Progenitor cell of endocrine pancreas (in vitro differentiated cells): ENCODE measurements at places on chromosomes 2 and 18.

- no peak for DNase-seq
Measured at GRCh38 chr2:69335311-69335710, 51.7 kb downstream of the GFPT1 start.

GRCh38 chr2:55140316-55141219 lies 90.3 kb upstream of the RTN4 start:
- DNase-seq: no peak

DNA sequence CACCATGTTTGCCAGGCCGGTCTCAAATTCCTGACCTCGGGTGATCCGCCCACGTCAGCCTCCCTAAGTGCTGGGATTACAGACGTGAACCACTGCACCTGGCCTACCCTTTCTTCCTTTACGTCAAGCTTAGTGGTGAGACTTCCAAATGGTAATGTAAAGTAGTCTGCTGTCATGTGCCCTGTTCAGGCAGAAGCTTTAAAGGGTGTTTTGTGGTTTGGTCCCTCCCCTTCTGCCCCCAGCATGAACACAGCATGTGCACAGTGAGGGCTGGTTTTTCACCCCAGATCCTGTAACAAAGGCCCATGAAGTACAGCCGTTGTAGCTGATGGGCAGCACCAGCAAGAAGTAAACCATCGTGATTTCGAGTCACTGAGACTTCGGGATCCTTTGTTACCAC lies 2.7 kb upstream of the DTYMK start:
- no peak for DNase-seq

GRCh38 chr2:166148500-166149400 lies 20.9 kb upstream of the SCN1A start:
- DNase-seq: no peak

DNA sequence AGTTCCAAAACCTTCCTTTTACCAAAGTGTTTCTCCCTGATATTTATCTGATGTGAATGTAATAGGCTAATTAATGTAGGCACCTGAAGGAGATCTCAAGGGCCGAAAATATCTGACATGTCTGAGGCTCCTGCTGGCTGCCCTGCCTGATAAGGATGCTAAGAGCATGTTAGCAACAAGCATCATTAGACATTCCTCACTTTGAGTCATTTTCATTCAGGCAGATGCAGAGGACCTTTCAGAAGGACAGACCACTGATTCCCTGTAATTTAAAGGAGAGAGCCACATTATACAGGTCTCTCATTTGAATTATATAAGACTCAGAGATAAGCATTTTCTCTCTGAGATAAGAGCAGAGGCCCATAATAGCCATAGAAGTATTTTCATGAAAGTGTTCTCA lies 222.4 kb upstream of the NCKAP5 start:
- no peak for DNase-seq

DNA sequence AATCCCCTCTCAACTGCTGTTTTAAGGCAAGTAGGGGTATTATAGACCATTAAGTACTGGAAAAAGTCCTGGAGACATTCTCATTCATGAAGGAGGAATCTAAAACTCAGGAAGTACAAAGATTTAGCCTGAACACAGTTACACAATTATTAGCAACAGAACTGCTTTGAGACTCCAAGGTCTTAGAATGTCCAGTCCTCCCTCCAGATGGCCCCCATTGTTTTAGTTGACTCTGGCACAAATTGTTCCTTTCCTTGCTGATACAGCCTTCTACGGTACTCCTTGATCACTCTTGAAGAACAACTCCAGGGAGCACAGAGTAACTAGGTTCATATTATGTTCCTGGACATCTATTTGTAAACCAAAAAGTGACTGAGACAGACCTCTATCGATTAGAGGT lies 210.1 kb upstream of the RND3 start:
- no peak for DNase-seq

GRCh38 chr2:63425606-63426005 lies 162.7 kb downstream of the WDPCP start:
- DNase-seq: no peak

DNA sequence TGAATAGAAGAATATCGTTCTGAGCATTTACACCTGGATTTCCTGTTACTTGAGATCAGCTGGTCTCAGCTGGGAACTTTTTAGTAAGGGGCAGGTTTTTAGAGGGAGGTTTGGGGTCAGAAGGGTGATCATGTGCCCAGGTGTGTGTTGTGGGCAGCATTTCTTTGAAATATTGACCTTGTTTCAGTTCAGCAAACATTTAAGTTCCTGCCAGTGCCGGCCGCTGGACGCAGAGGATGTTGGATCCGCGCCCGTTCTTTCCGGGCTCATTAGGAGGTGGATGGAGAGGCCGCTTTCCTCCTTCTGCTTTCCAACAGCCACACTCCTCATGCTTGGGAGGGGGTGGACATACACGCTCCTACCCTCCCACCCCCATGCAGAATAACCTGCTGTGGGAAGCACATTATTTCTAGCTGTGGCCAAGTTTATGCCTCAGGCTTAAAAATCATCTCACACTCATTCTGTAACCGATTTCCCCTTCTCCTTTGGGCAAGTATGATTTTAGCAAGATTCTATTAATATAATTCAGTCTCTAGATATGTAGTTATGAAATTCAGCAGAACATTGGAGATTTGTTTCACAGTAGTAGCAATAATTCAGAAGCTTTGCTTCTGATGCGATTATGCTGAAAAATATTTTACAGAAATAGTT lies 131.4 kb downstream of the ZNF236 start:
- no peak for DNase-seq

DNA sequence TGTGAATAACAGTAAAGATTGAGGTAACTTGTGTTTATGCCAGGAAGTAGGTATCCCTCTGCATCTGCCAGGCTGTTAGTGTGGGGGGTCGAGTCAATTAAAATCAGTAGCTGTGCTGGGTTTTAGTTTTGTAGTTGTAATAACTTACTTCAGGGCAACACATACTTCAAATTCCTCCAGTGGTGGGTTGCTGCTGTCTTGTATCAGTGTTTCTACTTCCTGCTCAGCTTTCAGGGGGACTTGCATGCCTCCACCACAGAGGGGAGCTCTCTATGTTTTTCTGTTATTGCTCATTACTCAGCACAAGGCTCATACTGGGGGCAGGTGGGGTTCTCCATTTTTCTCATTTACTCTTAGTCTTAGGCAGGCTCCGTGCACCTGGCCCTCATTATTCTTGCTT lies 136.8 kb downstream of the CAPN13 start:
- DNase-seq: no peak

GRCh38 chr2:158042245-158042644 lies 59.4 kb upstream of the UPP2 start:
- no peak for DNase-seq

DNA sequence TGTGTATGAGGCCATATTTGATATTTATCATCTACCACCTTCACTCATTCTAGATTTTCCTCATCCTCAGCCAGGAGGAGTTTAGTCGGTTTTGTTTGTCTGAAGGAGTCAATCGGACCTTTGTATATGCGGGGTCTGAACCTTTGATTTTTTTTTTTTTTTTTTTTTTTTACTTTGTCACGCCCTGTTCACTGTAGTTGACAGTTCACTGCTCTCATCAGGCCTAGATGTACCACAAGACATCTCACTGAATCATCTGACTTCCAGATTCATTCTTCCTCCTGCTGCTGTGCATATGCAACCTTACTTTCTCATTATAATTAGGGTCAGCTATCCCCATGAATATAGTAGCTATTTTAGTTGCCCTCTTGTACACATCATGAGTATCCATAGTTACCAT lies 133.2 kb downstream of the ARHGAP15 start:
- no peak for DNase-seq

DNA sequence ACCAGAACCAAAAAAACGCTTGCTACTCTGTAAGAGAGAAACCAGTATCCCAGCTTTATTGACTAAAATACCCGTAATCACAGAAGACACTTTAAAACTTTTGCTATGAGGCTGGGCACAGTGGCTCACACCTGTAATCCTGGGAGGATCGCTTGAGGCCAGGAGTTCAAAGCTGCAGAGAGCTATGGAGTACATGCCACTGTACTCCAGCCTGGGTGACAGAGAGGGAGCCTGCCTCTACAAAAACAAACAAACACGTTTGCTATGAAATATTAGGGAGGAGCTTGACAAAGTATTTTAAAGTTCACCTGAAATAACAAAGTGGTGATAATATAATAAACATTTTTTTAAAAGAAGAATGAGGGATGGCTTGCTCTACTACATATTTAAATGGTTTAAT lies 28.5 kb upstream of the RIOK3 start:
- no peak for DNase-seq

GRCh38 chr2:20190170-20190569 lies 34.8 kb downstream of the SDC1 start:
- DNase-seq: no peak

GRCh38 chr2:27960237-27960912 lies 69.8 kb downstream of the BABAM2 start:
- no peak for DNase-seq
